ENCODE measurements at places on chromosomes 5 and 9.
A peak's percentile ranks its signal among the peaks of the same experiment; 100 is the strongest.

GRCh38 chr5:132771503-132771998 lies 5.5 kb downstream of the SEPTIN8 start:
- DNase-seq, result no peak

GRCh38 chr9:33265211-33265865 lies 489 bp downstream of the CHMP5 start:
- no peak for DNase-seq

GRCh38 chr5:142740474-142741242 lies 29.5 kb upstream of the ARHGAP26 start:
- no peak for DNase-seq

- DNase-seq, result no peak
Observed at GRCh38 chr5:125837866-125838265, 585.3 kb upstream of the GRAMD2B start.

- DNase-seq, result no peak
Observed at GRCh38 chr5:133806847-133807246, 161.6 kb downstream of the C5orf15 start.

DNA sequence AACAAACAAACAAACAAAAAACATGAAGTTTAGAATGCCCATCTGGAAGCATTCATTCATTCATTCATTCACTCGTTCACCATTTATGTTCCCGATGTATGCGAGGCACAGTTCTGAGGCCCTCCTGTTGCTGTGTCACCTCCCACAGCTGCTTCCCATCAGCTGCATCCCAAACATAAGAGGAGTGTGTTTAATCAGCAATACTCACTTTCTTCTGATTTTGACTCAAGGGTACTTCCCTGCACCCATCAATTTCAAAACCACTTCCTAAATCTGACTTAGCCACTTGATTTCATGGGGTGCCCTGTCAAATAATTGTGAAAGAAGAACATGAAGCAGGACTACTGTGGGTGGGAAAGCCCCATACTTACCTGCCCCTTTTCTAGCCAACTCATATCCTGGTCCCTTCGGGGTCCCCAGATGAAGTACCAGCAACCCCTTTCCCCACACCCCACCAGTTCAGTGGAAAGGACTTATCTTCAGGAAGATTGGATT lies 128.0 kb upstream of the IL12B start:
- DNase-seq, result no peak

DNA sequence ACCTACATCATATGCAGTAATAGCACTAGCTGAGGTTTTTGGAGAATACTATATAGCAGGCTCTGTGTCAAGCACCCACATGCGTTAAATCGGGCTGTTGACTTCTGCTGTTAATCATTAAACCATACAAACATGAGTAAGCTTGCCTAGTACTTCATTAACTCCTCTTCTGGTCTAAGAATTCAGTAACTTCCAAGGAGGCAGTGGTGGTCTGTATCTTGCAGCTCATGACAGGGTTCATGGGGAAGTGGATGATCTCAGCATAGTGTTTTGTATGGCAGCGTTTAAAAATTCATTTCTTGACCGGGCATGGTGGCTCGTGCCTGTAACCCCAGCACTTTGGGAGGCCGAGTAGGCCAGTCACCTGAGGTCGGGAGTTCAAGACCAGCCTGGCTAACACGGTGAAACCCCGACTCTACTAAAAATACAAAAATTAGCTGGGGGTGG lies at the start of gene HAVCR1:
TSS of gene HAVCR1 (minus strand) at position 24 of the 447 bp plus-strand sequence. CDS start 1,173 bp downstream, outside the sequence.
- no peak for DNase-seq

- no peak for DNase-seq
Observed at GRCh38 chr9:124302921-124303320, 45.2 kb downstream of the NEK6 start.

GRCh38 chr9:129653823-129654553 lies 11.5 kb upstream of the PRRX2 start:
- DNase-seq, result no peak

- no peak for DNase-seq
Observed at GRCh38 chr5:124873188-124873587, 126.7 kb upstream of the ZNF608 start.

DNA sequence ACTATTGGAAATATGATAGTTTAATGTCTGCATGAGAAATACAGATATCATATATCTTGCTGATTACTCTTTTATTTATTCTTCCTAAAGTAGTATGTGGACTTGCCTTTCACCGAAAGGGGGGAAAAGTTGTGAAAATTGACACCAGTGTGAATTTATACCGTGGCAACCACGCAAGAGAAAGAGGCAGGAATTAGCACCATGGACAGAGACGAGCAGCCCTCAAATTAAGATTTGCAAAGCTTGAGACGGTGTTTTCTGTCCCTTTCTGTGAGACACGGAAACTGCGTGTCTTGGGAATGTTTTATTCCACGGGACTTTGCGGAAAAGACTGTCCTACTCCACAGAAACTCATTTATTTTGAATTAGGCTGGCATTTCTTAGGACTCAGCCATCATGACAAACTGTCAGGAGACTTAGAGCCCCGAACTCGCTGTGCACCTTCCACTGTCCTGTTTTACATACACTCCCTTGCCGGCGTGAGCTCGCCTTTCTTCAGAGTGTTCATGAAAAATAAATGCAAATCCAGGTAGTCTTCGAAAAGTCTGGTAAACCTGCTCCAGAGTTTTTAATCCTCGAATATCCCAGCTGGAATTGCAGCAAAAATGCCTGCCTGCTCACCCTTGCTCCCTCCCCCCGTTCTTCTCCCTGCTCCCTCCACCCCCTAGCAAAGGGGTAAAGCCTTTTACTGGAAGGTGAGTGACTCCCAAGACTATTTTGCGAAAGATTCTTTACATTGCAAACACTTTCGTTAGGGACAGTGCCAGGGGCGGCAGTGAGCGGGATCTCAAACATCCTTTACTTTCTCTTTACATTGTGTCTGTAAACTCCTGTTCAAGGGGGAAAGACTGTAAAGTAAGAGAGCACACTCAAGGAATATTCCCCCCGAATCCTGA lies 3.8 kb upstream of the ELAVL2 start:
- peak; percentile 41 for DNase-seq

DNA sequence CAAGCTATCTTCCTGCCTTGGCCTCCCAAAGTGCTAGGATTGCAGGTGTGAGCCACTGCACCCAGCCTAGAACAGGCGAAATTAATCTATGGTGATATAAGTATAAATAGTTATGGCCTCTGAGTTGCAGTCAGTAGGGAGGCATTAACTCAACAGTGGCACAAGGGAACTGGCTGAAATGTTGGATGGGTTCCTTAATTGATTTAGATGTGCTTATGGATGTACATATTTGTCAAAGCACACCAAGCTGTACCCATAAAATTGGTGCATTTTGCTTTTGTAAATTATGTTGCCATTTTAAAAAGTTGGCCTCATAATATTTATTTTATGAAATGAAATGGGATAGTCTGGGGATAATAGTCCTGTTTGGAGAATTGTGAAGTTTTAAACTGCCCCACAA lies 36.8 kb upstream of the GLIPR2 start:
- no peak for DNase-seq

DNA sequence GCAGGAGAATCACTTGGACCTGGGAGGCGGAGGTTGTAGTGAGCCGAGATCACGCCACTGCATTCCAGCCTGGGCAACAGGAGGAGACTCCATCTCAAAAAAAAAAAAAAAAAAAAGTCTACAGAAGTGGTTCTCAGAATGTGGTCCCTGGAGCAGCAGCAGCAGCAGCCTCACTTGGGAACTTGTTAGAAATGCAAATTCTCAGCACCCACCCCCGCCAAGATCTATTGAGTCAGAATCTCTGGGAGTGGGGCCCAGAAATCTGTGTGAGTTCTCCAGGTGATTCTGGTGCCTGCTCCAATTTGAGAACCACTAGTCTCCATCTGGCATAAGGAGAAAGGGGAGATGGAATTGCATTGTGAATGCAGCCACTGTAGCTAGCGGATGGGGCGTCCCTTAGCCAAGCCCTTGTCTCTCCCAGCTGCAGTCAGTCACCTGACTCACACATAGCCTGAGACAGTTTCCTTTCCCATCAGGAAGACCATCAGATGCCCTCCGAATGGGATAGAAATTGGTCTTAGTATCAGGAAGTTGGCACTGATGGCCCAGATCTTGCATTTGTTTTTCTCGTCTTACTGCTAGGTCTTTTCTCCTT lies 12.2 kb upstream of the PTCH1 start:
- DNase-seq, result no peak

GRCh38 chr5:133244242-133244641 lies 192.4 kb downstream of the HSPA4 start:
- DNase-seq, result peak; percentile 15

- peak; percentile 70 for DNase-seq
Observed at GRCh38 chr9:91949392-91949945, 559 bp downstream of the ROR2 start.

GRCh38 chr5:150655221-150655620 lies 5.8 kb upstream of the MYOZ3 start:
- no peak for DNase-seq

GRCh38 chr5:10275460-10275859 lies 25.4 kb downstream of the CCT5 start:
- DNase-seq, result no peak

- DNase-seq, result no peak
Observed at GRCh38 chr9:132341177-132341840, 13.5 kb downstream of the SETX start.

GRCh38 chr9:110971234-110971633 lies 67.0 kb downstream of the LPAR1 start:
- DNase-seq, result no peak

DNA sequence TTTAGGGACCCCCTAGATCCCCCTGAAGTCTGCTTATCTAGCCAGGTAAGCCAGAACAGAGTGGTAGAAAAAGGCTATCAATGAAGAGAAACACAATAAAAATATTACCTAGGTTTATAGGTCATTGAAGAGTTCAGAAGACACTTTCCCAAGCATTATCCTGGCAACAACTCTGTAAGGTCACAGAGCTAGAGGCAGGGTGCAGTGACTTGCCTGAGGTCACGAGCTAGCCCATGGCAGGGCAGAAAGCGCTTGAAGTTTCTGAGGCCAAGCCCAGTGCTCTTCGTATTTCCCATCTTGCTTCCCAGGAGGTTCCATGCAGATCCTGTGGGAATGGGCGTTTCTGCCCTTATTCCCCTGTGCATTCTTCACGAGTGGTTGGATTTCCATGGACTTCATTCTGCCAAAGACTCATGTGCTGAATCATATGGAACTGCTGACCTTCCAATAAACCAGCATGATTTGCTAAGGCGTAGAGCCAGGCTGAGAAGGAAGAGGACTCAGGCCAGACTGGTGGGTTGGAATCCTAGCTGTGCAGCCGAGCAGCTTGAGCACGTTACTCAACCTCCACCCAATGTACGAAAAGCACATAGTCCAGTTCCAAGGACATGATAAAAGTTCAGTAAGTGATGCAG lies 22.1 kb downstream of the TRMO start:
- no peak for DNase-seq

GRCh38 chr9:75455444-75455921 lies 367.2 kb downstream of the OSTF1 start:
- no peak for DNase-seq

GRCh38 chr9:115717711-115718173 lies 435.8 kb upstream of the PAPPA start:
- DNase-seq, result no peak

GRCh38 chr5:126754609-126755008 lies 22.3 kb upstream of the LMNB1 start:
- DNase-seq, result no peak

- no peak for DNase-seq
Observed at GRCh38 chr9:132698989-132699388, 28.7 kb downstream of the GTF3C4 start.

DNA sequence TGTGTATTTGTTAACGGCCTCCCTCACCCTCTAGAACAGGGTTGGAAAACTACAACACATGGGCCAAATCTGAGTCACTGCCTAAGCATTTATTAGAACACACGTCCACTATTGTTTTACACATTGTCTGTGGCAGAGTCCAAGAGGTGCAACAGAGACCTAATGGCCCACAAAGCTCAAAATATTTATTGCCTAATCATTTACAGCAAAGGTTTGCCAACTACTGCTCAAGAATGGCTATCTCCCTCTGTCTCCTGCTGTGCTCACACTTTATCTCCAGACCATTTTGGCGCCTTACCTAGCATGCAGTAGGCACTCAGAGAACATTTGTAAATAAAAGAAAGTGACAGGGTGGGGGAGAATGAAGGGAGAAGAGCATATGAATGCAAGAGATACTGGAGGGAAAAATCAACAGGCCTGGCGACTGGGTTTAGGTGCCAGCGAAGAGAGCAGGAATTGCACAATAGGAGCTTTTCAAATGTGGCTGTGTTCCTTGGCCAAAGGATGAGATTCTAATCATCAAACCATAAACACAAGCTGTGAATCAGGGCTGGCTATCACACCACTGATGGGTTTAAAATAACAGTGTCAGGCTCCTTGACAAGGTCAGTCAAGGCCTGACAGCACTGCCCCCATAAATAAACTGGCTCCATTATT lies 80.3 kb downstream of the EPB41L4A start:
- no peak for DNase-seq

DNA sequence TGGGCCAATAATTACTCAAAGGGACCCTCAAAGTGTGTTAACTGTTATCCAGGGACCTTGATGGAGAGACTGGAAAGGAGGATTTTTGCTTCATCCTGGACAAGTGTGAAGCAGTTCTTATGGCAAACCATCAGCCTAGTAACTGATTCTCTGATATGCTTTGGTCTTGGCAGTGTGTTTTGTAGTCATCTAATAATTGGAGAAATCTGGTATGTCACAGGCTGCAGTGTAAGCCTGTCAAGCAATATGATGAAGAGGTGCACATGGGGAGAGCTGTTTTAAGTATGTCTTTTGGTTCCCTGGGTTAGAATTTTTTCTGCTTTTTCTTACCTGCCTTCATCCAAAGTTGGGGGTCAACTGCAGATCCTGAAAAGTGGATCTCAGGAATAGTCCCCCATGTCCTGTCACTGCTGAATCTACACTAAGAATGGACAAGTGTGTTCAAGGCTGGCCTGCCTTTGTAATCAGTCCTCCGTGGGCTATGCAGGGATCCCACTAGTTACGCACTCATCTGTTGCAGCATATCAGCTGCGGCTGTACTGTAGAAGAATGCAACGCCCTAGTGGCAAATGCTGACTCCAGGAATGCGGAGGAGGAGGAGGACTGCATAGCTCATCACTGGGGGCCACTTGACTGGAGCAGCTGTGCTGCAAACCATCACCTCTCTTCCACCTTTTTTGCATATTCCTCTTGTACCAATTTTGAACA lies 1.9 kb downstream of the SPTAN1 start:
- no peak for DNase-seq

DNA sequence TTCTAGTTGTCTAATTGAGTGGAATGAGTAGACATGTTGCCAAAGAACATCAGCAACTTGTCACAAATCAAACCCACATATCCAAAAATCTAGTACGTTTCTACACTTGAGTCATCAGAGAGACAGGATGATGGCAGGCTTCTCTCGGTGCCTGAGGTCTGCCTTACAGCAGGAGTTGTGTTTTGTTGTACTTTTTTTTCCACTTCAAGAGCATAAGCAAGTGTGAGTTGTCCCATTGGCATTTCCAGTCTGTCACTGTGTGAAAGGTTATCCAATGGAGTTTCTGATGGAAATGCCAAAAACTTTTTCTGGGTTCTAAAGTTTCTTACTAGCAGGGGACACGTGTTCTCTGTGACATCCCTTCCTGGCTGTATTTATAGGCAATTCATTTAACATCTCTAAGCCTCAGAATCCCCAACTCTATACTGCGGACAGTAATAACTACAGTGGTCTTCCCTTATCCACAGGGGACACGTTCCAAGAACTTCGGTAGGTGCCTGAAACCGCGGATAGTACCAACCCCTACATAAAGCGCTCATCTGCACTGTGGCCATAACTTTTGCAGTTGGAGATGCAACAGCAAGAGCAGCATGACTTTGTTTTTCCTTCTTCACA lies 246.5 kb downstream of the SYK start:
- DNase-seq, result no peak

All from NCI-H526 (cell line).